ENCODE measurements at places on chromosomes 1 and 21.
A peak's percentile ranks its signal among the peaks of the same experiment; 100 is the strongest.

GRCh38 chr1:52753169-52753568, 26.9 kb downstream of the ZYG11B start:
- no peak for DNase-seq

GRCh38 chr1:9453779-9454418, 85.4 kb upstream of the SLC25A33 start:
- no peak for DNase-seq

DNA sequence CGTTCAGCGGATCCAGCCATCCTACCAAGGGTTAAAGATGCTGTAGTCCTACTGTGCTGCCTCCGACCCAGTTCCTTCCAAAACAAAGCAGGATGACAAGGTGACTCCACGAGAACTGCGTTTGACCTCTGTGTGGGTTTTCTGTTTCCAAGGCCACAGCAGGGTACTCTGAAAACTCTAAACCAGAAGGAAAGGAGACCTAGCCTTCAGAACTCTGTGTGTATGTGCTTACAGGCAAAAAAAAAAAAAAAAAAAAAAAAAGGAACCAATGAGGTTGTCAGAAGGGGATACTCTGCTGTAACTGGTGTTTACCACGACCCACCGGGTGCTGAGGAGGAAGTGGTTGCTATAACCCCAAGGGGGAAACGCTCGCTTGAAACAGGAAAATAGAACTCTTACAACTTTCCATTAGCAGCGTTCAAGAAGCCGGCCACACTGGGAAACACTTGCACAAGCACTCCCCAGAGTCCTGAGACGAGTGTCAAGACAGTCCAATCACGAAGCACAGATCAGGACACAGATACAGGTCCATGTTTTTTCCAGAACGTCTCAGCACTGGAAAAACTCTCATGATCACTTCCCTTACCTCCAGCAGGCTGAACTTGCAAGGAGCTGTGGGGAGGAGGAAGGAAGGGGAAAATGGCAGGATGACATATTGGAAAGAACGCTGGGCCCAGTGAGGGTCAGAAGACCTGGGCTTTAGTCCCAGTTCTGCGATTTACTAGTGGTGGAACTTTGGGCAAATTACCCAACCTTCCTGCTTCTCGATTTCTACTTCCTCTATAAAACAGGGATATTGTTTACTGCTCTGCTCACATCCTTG, 64.0 kb downstream of the ITPKB start:
- peak; percentile 69 for DNase-seq

- DNase-seq = no peak
These were observed 52.9 kb downstream of the FOXJ3 start for GRCh38 chr1:42282024-42282579.

DNA sequence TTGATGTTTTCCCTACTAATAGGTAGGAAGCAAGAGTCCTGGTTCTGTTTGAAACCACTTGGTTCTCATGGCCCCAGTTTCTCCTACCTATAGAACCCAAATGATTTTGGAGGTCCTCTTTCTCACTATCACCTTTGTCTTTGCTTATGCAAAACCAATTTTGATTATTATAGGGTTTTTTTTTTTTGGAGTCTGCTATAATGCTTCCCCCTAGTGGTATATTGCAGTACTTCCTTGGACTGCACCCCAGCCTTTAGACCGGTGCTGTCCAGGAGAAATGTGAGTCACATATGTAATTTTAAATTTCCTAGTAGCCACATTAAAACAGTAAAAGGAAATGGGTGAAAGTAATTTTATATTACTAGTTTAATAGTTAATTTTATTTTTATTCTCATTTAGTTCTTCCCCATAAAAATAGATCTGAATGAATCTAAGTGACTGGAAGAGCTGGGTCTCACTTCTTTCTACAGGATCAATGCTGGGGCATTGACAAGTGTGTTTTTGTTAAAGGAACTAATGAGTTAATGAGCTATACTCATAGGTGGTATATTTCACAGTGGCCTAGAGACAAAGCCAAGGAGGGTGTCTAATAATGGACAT, 10.6 kb downstream of the FCMR start:
- no peak for DNase-seq

GRCh38 chr1:234533975-234534876, 55.2 kb upstream of the TARBP1 start:
- no peak for DNase-seq

DNA sequence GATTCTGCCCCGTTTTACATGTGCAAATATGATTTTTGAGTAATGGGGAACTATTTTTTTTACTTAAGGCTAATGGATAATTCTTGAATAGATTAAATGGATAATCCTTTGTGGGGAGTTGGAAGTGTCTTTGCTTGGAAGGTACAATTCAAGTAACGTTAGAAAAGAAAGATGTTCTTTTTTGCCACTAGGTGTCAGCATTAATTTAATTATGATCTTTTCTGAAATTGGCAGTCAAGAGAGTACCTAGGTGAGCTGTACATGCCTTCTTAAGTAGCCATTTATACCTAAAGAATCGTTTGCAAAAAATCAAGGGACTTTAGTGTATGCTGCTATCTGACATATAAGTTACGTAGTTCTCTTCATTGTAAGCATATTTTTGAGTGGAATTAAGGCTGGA, 2.2 kb downstream of the FBXO28 start:
- DNase-seq = no peak

- DNase-seq = no peak
These were observed 413.3 kb upstream of the ZRANB2 start for GRCh38 chr1:71494163-71494562.

GRCh38 chr21:38267991-38268863, 11.4 kb downstream of the KCNJ15 start:
- no peak for DNase-seq

DNA sequence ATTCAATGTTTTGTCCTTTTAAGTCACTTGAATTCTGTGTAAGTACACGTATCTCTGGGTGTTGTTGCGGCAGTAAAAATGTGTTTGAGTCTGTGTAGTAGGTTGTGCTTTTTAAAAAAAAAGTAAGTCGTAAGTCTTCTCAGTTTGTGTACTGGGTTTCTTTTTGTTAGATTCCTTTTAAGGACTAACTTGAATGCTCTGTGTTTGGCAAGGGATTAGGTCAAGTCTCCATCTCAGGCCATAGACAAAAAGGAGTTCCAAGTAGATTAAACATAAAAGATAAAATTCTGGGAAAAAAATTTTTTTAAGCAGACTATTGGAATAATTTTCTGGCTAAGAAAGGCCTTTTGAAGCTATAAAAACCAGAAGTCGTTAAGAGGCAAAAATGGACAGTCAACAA, 113.1 kb downstream of the ATP5PO start:
- DNase-seq = no peak
